ENCODE measurements at places on chromosomes 2 and 18.

GRCh38 chr2:128504246-128505149 is 185.8 kb upstream of the HS6ST1 start:
- no peak for DNase-seq

- no peak for DNase-seq
These were observed 4.8 kb downstream of the NEU4 start for GRCh38 chr2:241813644-241814392.

DNA sequence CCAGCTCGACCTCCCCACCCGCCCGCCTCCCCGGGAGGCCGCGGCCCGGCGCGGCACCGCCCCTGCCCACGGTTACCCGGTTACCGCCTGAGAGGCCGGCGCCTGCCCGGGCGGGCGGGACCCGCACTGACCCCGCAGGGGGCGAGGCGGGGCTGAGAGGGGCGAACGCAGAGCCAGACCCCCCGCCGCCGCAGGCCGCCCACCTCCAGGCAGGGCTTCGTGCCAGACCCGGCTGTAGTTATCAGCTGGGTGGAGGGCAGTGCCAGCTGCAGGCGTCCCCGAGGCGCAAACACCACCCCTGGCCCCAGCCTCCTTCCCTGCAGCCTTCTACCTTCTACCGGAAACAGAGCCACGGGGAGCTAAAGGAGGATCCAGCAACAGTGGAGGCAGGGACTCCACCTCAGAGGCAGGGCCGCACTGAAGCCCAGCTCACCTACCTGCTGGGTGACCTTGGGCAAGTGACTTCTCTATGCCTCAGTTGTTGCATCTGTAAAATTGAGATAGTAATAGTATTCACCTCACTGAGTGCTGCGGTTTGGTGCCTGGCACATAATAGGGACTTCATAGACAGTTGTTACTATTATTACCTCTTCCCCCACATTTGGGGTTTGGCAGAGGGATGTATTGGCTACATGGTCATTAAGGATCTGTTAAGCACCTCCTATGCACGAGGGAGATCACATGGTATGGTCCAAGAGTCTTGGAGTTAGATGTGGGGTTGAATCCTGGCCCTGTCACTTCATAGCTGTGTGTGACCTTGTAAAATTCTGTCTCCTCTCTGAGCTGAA is 231.6 kb upstream of the SMAD2 start:
- no peak for DNase-seq

GRCh38 chr2:100888601-100889000 is 68.7 kb downstream of the NPAS2 start:
- no peak for DNase-seq

- no peak for DNase-seq
These were observed 84.1 kb upstream of the POMC start for GRCh38 chr2:25252291-25253152.

DNA sequence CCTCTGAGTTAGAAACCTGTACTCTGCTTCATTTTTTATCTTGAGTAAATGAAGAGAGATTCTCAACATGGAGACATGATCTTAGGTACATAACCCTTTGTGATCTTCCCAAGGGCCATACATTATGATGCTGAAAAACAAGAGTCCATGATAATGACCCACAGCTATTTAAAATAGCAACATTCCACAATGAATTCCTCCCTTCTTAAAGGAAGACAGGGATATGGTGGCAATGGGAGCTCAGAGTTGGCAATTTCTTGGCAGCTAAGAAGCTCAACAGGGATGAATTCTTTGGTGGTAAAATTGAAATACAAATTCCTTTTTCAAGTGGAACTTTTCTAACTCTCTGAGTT is 638.5 kb downstream of the CNTNAP5 start:
- DNase-seq: no peak

- DNase-seq: no peak
These were observed 399.1 kb upstream of the ATP5MC3 start for GRCh38 chr2:175580652-175581051.

DNA sequence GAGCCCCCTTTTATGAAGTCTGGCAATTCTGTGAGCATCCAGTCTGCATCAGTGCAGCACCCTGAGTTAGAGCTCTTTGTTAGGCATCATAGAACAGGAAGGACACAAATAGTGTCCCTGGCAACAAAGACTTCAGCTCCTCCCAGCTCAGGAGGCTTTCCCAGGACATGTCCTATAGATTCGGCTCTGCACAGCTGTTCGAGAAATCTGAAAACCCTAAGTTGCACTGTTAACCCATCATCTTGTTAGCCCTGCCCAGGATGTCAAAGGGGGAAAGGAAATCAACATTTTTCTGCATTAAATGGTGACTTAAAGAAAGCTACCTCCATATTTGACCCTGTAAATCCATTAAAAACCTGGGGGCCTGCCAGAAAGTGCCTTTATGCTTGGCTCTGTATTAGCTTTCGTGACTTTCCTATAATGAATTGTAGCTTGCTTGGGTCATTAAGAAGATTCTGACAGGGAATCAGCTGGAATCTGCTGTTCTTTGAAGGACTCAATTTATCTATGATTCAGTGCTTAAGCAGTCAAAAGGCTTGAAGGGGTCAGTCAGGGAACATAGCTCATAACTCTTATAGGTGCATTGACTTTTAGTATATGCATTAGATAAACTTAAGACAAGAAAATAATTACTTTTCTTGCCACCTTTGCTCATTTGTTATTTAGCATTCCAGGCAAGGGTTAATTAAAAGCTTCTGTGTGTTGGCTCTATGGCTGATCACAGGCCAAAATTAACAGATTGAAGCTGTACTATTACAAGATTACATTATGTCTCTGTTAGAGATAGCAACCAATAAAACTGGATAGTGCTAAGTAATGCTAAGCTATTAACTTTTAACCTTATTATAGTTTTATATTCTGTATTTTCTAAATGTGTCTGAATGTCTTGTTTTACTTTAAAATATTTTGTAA is 20.6 kb downstream of the ERMN start:
- DNase-seq: no peak

DNA sequence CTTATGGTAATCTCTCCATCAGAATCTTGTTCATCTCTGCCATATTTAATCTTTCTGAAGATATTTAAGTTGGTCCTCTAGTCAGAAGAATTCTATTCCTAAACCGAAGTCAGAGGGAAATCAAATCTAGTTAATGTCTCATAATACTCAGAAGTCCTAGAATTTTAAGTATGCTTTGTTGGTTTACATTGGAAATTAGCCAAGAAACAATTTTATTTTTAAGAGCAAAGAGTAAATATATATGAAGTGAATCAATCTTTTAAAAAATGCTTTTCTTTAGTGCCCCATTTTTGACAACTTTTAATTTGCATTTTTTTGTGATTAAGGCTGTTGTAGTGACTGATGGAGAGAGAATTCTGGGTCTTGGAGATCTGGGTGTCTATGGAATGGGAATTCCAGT is 38.1 kb downstream of the ME2 start:
- DNase-seq: no peak

- DNase-seq: no peak
These were observed 2.0 kb downstream of the VSNL1 start for GRCh38 chr2:17542471-17542870.

- no peak for DNase-seq
These were observed 420.1 kb upstream of the ZNF804A start for GRCh38 chr2:184178229-184178628.

DNA sequence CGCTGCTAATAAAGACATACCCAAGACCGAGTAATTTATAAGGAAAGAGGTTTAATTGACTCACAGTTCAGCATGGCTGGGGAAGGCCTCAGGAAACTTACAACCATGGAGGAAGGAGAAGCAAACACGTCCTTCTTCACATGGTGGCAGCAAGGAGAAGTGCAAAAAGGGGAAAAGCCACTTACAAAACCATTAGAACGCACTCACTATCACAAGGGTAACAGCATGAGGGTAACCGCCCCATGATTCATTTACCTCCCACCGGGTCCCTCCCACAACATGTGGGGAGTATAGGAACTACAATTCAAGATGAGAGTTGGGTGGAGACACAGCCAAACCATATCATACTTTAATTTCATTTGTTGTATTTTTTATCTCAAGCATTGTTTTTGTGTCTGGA is 67.5 kb downstream of the ATP9B start:
- DNase-seq: no peak

- DNase-seq: no peak
These were observed 217.3 kb upstream of the ATP5MC3 start for GRCh38 chr2:175398848-175399247.

- DNase-seq: no peak
These were observed 11.3 kb upstream of the FAM228A start for GRCh38 chr2:24163601-24164000.

GRCh38 chr2:139142252-139142880 is 362.2 kb upstream of the NXPH2 start:
- DNase-seq: no peak

GRCh38 chr2:2940061-2940460 is 437.6 kb downstream of the EIPR1 start:
- DNase-seq: no peak

DNA sequence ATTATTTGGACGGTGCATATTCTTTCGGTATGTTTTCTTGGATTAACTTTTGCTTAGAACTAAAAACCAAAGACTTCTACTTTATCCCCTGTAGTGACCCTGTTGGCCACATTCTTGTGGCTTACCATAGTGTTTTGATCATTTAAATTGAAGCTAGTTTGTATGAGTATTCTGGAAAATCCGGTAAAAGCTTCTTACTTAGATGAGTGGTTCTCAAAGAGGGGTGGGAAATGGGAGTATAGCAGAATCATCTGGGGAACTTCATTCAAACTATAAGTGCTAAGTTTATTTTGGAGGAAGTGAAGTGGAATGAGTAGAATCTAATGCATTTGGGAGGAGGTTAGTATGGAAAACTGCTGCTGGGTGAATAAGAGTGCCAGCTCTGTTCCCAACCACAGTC is 3.8 kb downstream of the PPP1CB start:
- no peak for DNase-seq

- no peak for DNase-seq
These were observed 67.4 kb downstream of the KLHL29 start for GRCh38 chr2:23452372-23452771.

- DNase-seq: no peak
These were observed 244.7 kb downstream of the NBAS start for GRCh38 chr2:15316370-15316814.

DNA sequence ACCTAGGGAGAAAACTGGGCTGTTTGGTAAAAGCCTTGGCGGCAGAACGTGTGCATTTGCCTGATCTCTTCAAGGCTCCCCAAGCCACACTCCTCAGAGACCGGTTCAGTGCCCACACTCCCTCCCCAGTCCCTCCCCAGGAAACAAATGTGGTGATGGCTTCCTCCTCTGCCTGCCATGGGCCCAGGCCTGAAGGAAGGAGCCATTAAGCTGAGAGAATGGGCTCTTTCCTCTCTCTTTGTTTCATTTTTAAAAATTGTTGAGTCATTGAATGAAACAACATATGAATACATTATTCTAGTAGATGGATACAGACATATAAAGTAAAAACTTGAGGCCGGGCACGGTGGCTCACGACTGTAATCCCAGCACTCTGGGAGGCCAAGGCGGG is 50.6 kb upstream of the YWHAQ start:
- DNase-seq: no peak
